GM13976 (cell line): ENCODE measurements at places on chromosomes 2 and 18.

DNA sequence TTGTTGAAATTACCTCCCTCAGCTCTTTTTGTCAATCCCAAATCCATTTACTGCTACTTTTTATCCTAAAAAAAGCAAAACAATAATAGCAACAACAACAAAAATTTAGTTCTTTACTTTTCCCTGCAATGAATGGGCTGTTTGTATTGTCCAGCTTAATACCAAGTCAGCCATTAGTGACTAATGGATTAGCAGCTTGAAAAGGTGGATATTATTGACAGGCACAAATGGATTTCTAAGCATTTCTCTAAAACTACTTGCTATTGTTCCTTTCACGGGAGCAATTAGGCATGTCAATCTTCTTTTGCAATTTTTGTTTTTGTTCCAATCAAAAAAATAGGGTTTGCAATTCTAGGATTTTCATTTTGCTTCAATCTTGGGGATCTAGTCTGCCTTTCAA, 32.1 kb upstream of the SPAG16 start:
- DNase-seq, result no peak

DNA sequence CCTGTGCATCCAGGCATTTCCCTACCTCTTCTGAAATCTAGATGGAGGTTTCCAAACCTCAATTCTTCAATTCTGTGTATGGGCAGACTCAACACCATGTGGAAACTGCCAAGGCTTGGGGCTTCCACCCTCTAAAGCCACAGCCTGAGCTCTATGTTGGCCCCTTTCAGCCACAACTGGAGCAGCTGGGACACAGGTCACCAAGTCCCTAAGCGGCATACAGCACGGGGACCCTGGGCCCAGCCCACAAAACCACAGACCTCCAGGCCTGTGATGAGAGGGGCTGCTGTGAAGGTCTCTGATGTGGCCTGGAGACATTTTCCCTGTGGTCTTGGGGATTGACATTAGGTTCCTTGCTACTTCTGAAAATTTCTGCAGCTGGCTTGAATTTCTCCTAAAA, 255.4 kb downstream of the TDRD15 start:
- DNase-seq, result no peak

DNA sequence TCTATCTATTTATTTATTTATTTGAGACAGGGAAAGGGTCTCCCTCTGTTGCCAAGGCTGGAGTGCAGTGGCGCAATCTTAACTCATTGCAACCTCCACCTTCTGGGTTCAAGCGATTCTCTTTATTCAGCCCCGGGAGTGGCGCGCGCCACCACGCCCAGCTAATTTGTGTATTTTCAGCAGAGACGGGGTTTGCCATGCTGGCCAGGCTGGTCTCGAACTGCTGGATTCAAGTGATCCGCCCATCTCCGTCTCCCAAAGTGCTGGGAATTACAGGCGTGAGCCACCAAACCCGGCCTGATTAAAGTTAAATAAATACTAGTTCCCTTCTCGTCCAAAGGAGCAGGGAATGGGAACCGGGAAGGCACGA, 4.2 kb upstream of the CTDSP1 start:
- no peak for DNase-seq

DNA sequence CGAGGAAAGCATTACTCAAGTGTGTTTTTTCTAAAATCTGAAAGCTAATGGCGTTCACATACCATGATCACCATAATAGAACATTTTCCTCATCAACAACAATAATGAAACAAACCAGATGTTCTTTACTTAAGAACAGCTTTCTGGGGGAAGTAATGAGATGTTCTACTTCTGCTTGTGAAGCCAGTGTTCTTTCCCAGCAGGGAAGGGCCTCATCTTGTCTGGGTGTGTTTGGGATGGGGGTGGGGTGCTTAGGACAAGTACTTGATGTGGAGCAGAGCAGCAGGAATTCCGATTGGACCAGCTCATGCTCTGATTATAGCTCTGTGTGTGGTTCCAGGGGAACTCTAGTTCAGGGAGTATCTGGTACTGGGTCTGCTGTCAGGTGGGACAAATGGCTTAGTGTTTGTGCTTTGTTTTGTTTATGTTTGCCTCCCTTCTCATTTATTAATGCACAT, 163.0 kb upstream of the NOSTRIN start:
- DNase-seq, result no peak

- DNase-seq, result no peak
Measured at GRCh38 chr2:193199322-193199721, 1004.6 kb upstream of the TMEFF2 start.

- peak; percentile 19 for DNase-seq
Measured at GRCh38 chr2:165743442-165743841, 50.6 kb downstream of the GALNT3 start.

GRCh38 chr2:65620524-65620923, 188.1 kb upstream of the SPRED2 start:
- DNase-seq, result no peak

DNA sequence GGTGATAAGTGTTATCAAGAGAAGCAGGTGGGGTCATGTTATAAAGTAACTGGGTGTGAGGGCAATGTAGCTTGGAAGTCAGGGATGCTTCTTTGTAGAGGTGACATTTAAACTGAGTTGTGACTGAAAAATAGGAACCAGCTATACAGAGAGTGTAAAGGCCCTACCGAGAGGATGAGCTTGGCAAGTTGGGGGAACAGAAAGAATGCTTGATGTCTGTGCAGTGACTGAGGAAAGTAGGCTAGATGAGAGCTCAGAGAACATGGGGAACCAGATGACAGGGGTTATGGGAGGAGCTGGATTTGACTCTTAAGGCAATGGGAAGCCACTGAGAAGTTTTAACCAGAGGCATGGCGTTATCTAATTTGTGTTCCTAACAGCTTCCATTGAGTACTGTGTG, 115.3 kb downstream of the DOCK10 start:
- DNase-seq, result no peak

DNA sequence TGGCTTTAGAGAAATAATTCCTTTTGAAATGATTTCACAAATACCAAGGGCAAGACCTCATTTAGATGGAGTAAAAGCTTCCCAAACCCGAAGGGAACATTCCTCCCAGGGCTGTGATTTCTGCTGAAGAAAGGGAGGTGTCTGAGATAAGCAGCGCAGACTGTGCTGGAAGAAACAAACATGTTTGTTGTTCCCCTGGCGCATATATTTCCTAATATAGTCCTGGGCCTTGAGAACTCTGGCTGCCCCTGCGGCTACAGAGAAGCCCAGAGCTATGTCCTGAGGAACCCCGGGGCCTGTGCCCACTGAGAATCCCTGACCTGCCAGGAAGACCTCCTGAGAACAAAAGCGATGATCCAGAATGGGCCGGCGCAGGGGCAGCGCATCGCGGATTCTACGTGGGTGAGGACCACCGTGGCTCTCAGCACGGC, 372.6 kb upstream of the NT5C1B start:
- no peak for DNase-seq

DNA sequence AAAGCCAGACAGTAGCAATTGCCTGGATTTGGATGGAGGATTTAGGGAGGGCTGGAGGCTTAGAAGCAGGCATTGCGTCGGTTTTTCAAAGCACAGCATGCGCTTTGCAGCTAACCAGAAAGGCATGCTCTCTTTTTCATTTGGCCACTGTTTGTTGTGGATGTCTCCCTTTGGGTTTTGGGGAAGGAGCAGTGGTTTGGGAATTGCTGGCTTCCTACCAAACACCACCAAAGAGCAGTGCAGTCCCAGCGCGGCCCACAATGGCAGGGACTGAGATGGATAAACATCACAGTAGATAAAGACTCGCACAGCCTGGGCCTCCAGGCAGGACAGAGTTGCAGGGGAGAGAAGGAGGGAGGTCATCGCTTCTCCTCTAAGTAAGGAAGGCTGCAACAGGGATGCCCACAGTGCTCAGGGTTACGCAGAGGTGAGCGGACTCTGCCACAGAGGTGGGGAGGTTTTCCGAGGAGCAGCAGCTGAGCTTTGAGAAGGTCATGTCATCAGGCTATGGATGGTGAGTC, 148.5 kb downstream of the MYT1L start:
- DNase-seq, result no peak

DNA sequence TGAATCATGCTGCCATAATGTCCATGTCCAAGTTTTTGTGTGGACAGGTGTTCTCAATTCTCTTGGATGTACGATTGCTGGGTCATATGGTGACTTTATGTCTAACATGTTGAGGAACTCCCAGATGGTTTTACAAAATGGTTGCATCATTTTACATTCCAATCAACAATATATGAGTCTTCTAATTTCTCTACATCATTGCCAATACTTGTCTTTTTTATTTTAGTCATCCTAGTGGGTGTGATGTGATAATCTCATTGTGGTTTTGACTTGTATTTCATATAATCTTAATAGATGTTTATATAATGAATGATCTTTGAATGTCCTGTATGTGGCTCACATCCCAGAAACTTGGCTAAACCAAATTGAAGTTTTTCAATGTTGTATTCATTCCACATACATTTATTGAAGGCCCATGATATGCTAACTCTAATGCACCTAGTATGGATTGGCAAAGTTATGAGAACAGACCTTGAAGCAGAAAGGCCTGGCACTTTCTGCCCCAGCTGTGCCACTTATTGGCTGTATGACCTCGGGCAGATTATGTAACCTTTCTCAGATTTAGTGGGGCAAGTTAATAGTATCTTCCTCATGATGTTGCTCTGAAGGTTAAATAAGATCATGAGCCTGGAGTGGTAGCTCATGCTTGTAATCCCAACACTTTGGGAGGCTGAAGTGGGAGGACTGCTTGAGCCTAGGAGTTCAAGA, 205.4 kb downstream of the RAB3GAP1 start:
- no peak for DNase-seq

DNA sequence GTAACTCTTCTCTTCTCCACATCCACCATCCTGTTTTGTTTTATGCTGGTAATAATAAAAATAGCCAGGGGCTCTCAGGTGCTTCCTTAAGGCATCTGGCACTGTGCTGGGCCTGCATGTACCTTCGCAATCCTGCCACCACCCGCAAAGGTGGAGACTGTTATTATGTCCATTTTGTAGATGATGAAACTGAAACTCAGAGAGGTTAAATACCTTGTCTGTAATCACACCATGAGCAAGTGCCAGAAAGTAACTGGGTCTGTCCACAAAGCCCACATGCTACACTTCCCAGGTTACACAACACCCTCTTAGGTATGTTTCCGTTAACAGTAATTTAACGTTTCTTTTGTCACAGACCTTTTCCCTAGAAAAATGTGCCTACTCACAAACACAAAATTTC, 27.0 kb downstream of the NRP2 start:
- DNase-seq, result no peak

DNA sequence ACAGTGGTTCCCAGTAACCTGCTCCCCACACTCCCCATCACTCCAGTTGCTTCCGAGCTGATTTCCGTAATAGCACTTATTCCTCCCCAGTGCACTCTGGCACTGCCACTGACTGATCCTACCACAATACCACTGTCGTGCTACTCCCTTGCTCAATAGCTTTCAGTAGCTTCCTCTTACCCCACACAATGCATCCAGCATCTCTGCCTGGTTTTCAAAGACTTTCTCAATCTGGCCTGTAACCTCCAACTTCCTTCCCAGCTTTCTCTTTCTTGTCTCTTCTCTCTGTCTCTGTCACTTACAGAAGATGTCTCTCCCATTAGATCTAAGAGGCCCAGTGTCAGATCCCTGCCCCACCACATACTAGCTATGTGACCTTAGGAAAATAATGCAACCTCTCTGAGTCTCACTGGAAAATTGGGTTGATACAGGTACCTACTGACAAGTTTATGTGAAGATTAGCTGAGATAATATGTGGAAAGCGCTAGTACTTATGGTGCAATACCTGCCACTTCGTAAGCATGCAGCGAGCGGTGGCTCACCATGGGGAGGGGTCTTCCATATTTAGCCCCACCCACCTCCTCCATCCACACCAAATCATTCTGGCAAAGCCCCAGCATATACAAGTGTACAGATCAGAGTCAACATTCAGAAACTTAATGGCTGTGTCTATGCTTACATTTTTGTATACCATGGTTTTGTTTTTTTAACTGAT, 36.7 kb downstream of the SFXN5 start:
- no peak for DNase-seq

- no peak for DNase-seq
Measured at GRCh38 chr2:170887896-170888295, 41.2 kb upstream of the GORASP2 start.

- no peak for DNase-seq
Measured at GRCh38 chr2:237708065-237708398, 80.6 kb downstream of the LRRFIP1 start.

- DNase-seq, result no peak
Measured at GRCh38 chr2:61356958-61357350, 113.9 kb downstream of the USP34 start.

- DNase-seq, result no peak
Measured at GRCh38 chr2:173374634-173375033, 20.0 kb downstream of the CDCA7 start.

GRCh38 chr2:234974501-234975385, 22.9 kb downstream of the SH3BP4 start:
- no peak for DNase-seq

DNA sequence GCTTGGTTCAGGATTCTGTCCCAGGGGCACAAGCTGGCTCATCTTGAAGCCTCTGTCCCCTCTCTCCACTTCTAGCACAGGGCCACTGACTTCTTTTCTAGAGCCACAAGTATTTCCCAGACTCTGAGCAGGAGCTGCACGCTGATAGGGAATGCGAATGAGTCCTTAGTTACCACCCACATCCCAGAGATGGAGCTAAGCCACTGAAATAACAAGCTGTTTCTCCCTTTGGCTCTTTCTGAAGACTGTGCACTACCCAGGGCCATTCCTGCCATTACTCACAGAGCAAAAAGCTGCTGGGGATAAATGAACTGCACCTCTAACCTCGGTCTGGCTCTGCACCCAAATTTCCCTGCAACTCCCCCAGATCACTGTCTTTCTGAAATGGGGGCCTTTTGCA, 70.6 kb downstream of the TSN start:
- DNase-seq, result no peak

DNA sequence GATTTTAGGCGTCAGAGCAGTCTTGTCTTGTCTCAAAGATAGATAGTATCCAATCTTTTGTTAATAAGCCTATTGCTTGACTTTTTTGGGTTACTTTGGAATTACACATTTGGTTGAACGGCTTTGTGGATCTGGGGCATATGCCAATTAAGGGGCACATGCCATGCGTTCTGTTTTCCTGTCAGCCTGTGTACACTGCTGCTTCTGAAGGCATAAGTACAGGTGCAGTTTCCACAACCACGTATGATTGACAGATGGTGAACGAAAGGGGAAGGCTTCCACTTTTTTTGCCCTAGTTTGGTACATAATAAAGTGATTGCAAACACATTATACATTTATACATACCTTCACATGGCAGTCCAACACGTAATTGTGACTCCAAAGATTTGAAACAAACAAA, 102.3 kb downstream of the RAPH1 start:
- no peak for DNase-seq

DNA sequence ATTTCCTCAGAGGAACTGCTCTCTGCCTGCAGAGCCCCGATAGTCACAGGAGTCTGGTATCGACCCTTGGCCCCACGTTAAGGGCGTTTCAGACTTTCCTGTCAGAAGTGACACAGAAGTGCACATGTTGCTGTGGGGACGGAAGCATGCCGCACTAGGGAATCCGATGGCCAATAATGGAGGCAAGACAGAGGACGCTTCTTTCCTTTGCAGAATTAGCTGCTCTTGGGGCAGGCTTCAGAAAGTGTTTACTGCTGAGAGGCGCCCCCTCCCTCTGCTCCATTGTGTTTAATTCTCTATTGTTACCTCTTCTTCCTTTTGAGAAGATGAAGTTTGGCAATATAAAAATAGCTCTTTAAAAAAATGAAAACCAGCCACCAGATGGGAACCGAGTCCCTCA, 118.6 kb upstream of the EML6 start:
- DNase-seq, result no peak
